ENCODE measurements at places on chromosomes 7 and 10. TPM values are rescaled to one million over a fixed set of nuclear protein-coding genes. Genes with fewer than 3 reads are reported as not detected.
A peak's percentile ranks its signal among the peaks of the same experiment; 100 is the strongest.

DNA sequence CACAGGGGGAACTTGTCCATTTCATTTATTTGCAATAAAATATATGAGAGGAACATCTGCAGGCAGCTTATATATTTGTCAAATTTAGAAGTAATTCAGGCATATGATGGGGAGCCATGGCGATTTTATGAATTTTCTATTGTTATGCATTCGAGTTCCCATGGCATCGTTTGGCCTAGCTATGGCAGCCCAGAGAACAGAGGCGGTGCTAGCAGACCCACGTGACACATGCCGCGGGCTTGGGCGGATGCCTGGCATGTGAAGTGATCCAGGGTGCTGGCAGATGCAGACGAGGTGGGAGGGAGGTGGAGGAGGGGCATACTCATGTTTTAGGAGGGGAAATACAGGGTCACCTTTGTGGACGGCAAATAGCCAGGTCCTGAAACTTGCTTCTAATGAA, 560.0 kb upstream of the GALNT17 start:
- H3K36me3 ChIP-seq: no peaks in the 10 kb centered on the region
- H3K4me1 ChIP-seq: no peaks in the 10 kb centered on the region
- no peak for DNase-seq
- H3K27ac ChIP-seq: no peak overlapping the region
- H3K4me3 ChIP-seq: no peak overlapping the region
- no peaks in the 10 kb centered on the region for H3K27me3 ChIP-seq

DNA sequence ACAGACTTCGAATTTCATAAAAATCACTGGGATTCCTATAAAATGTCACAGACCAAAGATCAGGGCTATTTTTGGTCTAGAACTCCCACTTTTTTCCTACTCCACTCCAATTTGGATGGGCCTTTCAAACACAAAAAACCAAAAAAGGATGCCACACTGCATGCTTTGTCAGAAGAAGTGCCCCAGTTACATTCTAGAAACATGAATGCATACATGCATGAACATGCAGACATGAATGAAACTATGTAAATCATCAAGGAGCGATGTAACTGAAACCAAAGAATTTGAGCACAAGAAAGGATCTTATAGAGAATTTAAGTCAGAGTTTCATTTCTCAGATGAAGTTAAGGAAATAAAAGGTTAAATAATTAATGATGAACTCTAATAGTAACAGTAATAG, 31.8 kb upstream of the FAM133B start:
- no peaks in the 10 kb centered on the region for H3K4me1 ChIP-seq
- no peak overlapping the region for H3K4me3 ChIP-seq
- H3K36me3 ChIP-seq: no peaks in the 10 kb centered on the region
- H3K27ac ChIP-seq: no peak overlapping the region
- DNase-seq: no peak

GRCh38 chr10:68155615-68156210, 46.4 kb downstream of the MYPN start:
- no peaks in the 10 kb centered on the region for H3K36me3 ChIP-seq
- H3K4me3 ChIP-seq: no peak overlapping the region
- H3K27ac ChIP-seq: no peak overlapping the region

Gene GHRHR
- 4.4 TPM for total RNA-seq

DNA sequence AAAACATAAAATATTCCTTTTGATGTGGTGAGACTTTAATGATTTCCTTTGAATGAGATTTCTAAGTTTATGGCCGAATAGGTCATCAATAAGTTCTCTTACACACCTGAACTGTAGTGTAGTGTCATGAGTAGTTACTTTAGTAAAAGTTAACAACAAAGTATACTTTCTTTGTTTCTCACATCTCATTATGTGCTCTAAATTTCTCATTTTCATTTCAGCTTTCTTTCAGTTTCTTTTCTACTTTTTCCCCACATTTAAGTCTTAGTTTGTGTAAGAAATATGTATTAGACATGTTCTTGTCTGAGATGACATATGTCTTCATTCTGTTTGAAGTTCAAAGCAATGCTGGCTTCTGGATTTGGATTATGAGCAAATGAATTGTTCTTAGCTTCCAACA, 348.1 kb downstream of the ANKRD7 start:
- H3K36me3 ChIP-seq: no peaks in the 10 kb centered on the region
- no peak overlapping the region for H3K27ac ChIP-seq
- no peaks in the 10 kb centered on the region for H3K27me3 ChIP-seq

Gene SPDYE5
- total RNA-seq: not detected

- no peaks in the 10 kb centered on the region for H3K4me1 ChIP-seq
- no peaks in the 10 kb centered on the region for H3K27me3 ChIP-seq
- no peak overlapping the region for H3K4me3 ChIP-seq
- no peak for DNase-seq
These were observed 276.5 kb downstream of the PTPRN2 start for GRCh38 chr7:158310924-158311666.

GRCh38 chr7:96952974-96953391, 52.4 kb upstream of the DLX6 start:
- H3K4me3 ChIP-seq: no peak overlapping the region
- no peaks in the 10 kb centered on the region for H3K36me3 ChIP-seq
- no peak for DNase-seq
- H3K27me3 ChIP-seq: no peaks in the 10 kb centered on the region

Gene MYH16
- total RNA-seq: 0.97 TPM

- no peak overlapping the region for H3K4me3 ChIP-seq
- H3K27ac ChIP-seq: no peak overlapping the region
- H3K4me1 ChIP-seq: peaks cover 5% of the 10 kb centered on the region
- DNase-seq: no peak
- no peaks in the 10 kb centered on the region for H3K27me3 ChIP-seq
These were observed 274.4 kb downstream of the KIF20B start for GRCh38 chr10:89975771-89976170.

GRCh38 chr10:33772370-33773252, 438.1 kb upstream of the NRP1 start:
- H3K4me3 ChIP-seq: no peak overlapping the region
- H3K27me3 ChIP-seq: no peaks in the 10 kb centered on the region
- no peak overlapping the region for H3K27ac ChIP-seq
- H3K4me1 ChIP-seq: no peaks in the 10 kb centered on the region
- no peaks in the 10 kb centered on the region for H3K36me3 ChIP-seq

- H3K27me3 ChIP-seq: no peaks in the 10 kb centered on the region
- H3K4me3 ChIP-seq: no peak overlapping the region
- H3K27ac ChIP-seq: no peak overlapping the region
- H3K4me1 ChIP-seq: no peaks in the 10 kb centered on the region
These were observed 97.9 kb upstream of the FZD8 start for GRCh38 chr10:35739998-35740397.

DNA sequence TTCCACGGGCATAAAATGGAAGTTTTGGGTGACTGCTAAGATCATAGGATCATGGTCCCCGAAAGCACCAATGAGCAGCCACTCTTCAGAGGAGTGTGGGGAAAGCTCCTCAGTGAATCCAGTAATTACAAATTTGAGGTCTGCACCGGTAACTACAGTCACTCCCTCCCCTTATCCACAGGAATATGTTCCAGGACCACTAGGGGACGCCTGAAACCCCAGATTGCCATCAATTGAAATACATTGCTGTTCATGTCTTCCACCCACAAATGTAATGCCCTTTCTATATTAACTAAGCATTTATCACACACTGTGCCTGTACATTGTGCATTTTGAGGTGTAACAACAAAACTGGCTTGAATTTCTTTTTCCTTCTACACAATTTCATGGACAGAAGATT, 447.9 kb upstream of the PFKP start:
- H3K4me1 ChIP-seq: no peaks in the 10 kb centered on the region
- no peaks in the 10 kb centered on the region for H3K36me3 ChIP-seq
- no peak for DNase-seq
- no peaks in the 10 kb centered on the region for H3K27me3 ChIP-seq
- no peak overlapping the region for H3K4me3 ChIP-seq

- DNase-seq: no peak
- no peaks in the 10 kb centered on the region for H3K36me3 ChIP-seq
- H3K27ac ChIP-seq: no peak overlapping the region
- peaks cover 14% of the 10 kb centered on the region for H3K27me3 ChIP-seq
- H3K4me1 ChIP-seq: no peaks in the 10 kb centered on the region
These were observed 40.7 kb upstream of the LEP start for GRCh38 chr7:128200376-128200775.

GRCh38 chr7:45979275-45980180, 58.5 kb upstream of the IGFBP3 start:
- H3K36me3 ChIP-seq: no peaks in the 10 kb centered on the region
- H3K27me3 ChIP-seq: no peaks in the 10 kb centered on the region
- DNase-seq: no peak
- H3K27ac ChIP-seq: no peak overlapping the region
- H3K4me1 ChIP-seq: no peaks in the 10 kb centered on the region

DNA sequence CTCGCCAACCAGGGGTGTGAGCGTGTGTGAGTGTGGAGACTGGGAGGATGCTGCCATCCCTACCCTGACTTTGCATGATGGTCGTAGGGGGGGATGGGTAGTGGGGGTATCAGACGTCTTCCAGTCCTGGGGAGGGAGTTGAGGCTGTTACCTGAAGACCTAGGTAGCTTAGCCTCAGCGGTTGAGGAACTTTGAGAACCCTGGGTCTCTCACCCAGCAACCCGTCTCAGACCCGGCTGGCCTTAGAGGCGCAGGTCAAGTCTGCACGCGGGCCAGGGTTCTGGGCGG, 2.7 kb downstream of the SLC4A2 start:
- H3K27me3 ChIP-seq: no peaks in the 10 kb centered on the region
- H3K4me3 ChIP-seq: no peak overlapping the region
- peaks cover 13% of the 10 kb centered on the region for H3K36me3 ChIP-seq
- H3K27ac ChIP-seq: no peak overlapping the region

DNA sequence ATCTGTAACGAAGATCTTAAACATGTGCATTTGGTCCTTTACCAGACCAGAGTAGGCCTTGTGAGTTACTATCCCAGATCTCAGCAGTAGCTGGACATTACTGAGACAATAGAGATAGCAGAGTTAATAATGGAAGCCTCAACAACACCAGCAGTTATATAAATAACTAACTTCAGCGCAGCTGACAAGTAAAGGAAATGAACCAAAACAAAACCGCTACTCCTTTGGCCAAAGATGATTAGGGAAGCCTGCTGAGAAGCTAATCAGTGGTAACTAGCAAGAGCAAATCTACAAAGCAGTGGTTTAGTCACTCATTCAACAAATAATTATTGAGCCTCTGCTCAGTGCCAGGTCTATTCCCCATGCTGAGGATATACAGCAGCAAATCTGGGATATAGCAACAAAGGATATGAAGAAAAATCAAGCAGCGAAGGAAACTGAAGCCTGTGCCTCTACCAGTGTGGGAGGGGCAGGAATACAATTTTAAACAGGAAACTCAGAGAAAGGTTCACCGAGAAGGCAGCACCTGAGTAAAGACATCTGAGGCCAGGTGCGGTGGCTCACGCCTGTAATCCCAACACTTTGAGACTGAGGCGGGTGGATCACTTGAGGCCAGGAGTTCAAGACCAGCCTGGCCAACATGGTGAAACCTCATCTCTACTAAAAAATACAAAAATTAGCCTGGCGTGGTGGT, 103.6 kb downstream of the ELMO1 start:
- no peaks in the 10 kb centered on the region for H3K36me3 ChIP-seq
- no peak overlapping the region for H3K27ac ChIP-seq
- H3K4me1 ChIP-seq: no peaks in the 10 kb centered on the region

Gene PDZD7
- total RNA-seq: 0.82 TPM

- no peak overlapping the region for H3K4me3 ChIP-seq
- no peaks in the 10 kb centered on the region for H3K36me3 ChIP-seq
- H3K27ac ChIP-seq: no peak overlapping the region
- H3K4me1 ChIP-seq: no peaks in the 10 kb centered on the region
- H3K27me3 ChIP-seq: no peaks in the 10 kb centered on the region
These were observed 17.0 kb downstream of the STAM start for GRCh38 chr10:17660921-17661320.

GRCh38 chr10:112589081-112589480, 142.1 kb downstream of the VTI1A start:
- H3K4me1 ChIP-seq: no peaks in the 10 kb centered on the region
- no peak for DNase-seq
- no peak overlapping the region for H3K4me3 ChIP-seq
- no peak overlapping the region for H3K27ac ChIP-seq

Gene CCDC146
- total RNA-seq: 16.5 TPM

Gene APBB1IP
- total RNA-seq: 1.3 TPM

- H3K4me3 ChIP-seq: no peak overlapping the region
- H3K27me3 ChIP-seq: no peaks in the 10 kb centered on the region
- H3K27ac ChIP-seq: peak overlapping the region; percentile 42
- peaks cover 2% of the 10 kb centered on the region for H3K4me1 ChIP-seq
- no peak for DNase-seq
These were observed 26.8 kb downstream of the PLAC9 start for GRCh38 chr10:80159166-80159873.

- H3K27ac ChIP-seq: no peak overlapping the region
- H3K36me3 ChIP-seq: no peaks in the 10 kb centered on the region
- H3K4me1 ChIP-seq: no peaks in the 10 kb centered on the region
- H3K27me3 ChIP-seq: no peaks in the 10 kb centered on the region
These were observed 248.7 kb downstream of the ARHGAP12 start for GRCh38 chr10:31679936-31680335.

Gene PNLIP
- total RNA-seq: not detected

DNA sequence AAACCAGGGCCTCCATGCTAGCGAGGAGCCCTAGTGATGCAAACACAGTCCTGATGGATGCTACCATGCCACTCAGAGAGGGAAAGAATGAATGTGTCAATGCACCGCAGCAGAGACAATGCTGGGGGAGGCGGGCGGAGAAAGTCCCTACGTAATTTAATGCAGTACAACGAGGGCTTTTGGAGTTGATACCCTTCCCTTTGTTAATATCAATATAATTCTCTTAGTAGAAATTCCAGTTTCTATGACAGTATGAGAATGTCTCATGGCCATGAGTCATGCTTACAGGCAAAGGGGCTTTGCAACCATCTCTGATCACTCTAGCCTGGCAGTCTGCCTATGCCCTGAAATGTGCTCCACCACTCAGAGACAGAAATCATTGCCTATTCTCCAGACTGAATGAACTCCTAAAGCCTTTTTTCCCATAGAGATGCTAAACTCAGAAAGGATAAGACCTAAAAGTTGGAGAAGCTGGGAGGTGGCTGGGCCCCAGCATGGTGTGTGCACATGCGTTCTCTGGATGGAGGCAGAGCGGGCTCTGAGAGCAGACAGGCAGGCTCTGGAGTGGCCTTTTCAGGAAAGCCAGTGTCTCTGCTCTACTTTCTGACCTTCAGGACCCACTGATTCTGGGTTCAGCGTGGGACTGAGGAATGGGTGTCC, 20.3 kb upstream of the GIMAP2 start:
- H3K27me3 ChIP-seq: no peaks in the 10 kb centered on the region
- H3K36me3 ChIP-seq: no peaks in the 10 kb centered on the region
- DNase-seq: no peak
- H3K4me1 ChIP-seq: no peaks in the 10 kb centered on the region
- H3K27ac ChIP-seq: no peak overlapping the region

Gene STEAP1B
- total RNA-seq: not detected

DNA sequence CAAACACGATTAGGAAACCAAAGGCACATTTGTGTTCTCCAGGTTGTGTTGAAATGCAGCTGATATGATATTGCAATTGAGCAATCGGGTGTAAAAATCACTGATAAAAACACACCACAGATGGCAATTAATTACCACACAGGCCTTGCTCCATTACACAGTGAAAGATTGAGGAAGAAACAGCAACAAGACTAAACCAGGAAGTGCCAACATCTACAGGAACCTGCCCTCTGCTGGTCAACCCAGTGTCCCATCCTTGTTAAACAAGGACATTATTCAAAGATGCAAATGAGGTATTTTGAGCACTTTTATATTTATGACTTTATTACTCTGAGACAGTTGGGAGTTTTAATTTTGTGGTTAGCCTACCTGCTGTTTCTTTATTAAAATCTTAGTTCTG, 765.6 kb upstream of the GHITM start:
- no peaks in the 10 kb centered on the region for H3K36me3 ChIP-seq
- no peak overlapping the region for H3K4me3 ChIP-seq
- H3K27ac ChIP-seq: no peak overlapping the region
- no peak for DNase-seq
- no peaks in the 10 kb centered on the region for H3K27me3 ChIP-seq
- no peaks in the 10 kb centered on the region for H3K4me1 ChIP-seq
